ENCODE measurements at places on chromosomes 5 and 9.

DNA sequence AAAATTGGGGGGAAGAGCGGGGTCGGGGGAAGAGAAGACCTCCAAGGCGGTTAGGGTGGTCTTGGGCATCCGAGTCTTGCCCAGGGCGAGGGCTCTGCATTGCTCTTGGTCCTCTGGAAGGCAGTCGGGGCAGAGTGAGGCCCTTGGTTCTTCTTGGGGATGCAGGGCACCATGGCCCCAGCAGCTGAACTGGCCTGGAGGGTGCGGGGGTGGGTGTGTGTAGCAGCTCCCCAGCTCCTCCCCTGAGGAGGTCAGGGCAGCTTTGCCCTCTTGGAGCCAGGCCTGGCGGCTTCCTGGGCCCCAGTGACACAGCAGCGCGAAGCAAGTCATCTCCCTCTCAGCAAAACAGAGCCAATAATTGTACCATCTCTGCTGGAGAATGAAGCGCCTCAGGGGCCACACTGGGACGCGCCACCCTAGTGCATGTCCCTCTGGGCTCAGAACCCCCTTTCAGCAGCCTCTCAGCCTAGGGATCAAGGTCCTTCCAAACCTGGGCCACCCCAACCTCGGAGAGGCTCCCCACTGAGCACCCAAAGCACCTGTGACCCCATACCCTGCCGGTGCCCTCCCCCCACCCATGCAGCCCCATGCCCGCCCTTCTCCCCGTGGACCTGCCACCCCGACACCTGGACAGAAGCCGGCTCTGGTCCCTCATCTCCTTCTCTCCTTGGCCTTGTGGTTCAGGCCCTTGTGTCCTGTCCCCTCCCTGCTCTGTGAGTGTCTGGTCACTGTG is 10.4 kb upstream of the RXRA start:
- no peak for DNase-seq

GRCh38 chr9:114522286-114522685 is 17.0 kb upstream of the WHRN start:
- DNase-seq = no peak

GRCh38 chr9:68672215-68672614 is 32.8 kb upstream of the PIP5K1B start:
- no peak for DNase-seq

GRCh38 chr9:72703574-72703973 is 182.2 kb downstream of the TMC1 start:
- DNase-seq = no peak

DNA sequence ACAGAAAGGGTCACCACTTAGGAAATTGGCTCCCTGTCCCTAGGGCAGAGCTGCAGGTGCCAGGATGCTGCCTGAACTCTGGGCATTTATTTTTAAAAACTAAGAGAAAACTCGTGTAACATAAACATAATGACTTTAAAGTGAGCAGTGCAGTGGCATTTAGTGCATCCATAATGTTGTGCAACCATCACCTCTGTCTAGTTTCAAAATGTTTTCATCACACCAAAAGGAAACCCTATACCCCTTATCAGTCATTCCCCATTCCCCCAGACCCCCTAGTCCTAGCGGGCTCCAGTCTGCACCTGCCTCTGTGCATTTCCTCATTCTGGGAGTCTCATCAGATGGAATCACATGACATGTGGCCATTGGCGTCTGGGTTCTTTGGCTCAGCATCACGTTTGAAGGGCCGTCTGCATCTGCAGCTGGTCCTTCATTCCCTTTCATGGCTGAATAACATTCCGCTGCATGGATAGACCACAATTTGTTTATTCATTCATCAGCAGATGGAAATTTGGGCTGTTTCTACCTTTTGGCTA is 55.8 kb downstream of the NSG2 start:
- no peak for DNase-seq

DNA sequence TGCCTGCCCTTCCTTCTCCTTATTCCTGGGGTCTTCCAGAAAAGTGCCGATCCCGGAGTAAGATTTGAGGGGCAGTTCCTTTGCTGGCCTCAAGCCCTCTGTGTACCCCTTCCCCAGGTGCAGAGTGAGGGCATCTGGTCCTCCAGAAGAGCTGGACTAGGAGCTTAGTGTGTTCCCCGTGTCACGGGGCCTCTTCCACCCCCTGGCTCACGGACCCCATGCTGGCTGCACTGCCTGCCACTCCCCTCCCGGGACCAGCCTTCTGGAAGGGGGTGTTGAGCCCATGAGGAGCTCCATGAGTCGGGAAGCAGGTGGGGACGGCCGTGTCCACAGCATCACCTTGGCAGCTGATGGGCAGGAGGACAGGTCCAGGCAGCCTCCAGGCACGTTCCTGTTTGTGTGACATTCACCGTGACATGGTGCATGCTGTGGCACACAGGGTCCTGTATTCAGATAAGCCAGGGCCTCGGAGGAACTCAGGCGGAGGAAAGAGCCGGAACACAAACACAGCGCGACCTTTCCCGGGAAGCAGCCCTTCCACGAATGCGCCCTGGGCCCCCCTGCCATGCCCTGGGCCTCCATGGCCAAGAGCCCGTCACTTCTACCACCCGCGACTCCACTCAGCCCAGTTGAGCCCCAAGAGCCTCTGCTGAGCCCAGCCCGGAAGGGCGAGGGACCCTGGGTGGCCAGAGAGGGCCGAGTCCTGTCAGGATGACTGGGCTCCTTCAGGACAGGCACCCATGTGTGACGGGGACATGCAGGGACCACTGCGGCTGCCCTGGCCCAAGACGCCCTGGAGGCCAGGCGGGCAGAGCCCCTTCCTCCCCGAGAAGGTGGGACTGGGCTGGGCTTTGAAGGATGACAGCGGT is 5.9 kb upstream of the LCN1 start:
- DNase-seq = no peak

Data from stimulated activated CD8-positive, alpha-beta memory T cell treated with anti-CD3 and anti-CD28 coated beads, Interleukin-7, amount 100 ng/mL, for 24 hours (primary cell).